Chondrocyte (in vitro differentiated cells): ENCODE measurements at places on chromosomes 11 and 22. TPM values are rescaled to one million over a fixed set of nuclear protein-coding genes. Genes with fewer than 3 reads are reported as not detected.
A peak's percentile ranks its signal among the peaks of the same experiment; 100 is the strongest.

- DNase-seq: no peak
These were observed 25.4 kb downstream of the SIK3 start for GRCh38 chr11:117072517-117073461.

DNA sequence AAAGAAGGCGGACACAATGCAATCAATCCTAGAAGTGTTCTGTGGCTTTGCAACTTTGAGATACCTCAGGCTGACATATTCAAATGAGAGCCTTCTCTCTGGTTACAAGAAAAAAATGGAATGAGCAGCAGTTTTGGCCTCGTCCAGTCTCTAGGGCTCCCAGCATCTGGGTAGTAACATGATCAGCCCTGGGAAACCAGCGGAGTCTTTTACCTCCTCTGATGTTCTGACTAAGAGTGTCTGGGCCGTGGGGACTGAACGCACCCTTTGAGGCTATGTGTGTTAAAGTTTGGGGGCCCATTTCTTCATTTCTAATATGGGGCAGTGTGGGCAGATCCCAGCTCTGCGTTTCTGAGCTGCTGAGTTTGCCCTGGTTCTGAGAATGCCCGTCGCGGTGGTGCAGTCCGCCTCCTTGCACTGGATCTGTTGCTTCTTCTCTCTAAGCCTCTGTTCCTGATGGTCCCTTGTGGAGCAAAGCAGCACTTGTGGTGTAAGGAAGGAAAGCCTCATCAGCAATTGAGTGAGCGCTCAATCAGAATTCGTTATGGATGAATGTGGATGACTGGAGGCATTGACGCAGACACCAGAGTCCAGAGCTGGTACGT is 8.1 kb downstream of the PARVB start:
- DNase-seq: no peak

The CFAP300 gene
- 2.5 to 3.6 TPM (median 3.0 TPM) in 3 replicates for total RNA-seq

DNA sequence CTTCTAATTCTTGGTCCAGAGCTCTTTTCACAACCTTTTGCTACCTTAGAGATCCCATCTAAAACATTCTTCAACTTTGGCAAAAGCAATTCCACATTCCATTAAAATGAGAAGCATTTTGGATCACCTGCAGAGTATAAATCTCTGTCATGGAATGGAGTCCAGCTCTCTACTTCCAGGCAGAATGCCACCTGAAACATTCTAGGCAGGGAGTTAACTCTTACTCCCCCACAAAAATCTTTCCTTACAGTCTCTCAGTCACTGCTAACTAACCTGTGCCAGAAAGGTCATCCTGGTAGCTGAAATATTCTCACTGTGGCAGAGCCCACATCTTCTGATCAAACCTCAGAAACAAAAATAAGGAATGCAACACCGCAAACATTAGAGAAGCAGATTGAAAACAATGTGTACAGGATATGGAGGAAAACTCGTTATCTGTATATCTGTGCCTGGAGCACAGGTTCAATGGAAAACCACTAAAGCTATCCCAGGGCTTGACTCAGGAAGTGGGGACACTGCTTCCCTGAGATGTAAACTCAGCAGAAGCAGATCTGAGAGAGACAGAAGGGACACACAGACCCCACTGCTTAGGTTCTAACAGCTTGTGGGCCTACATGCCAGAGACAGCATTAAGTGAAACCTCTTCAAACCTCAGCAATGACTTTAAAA is 78.9 kb downstream of the KCNC1 start:
- no peak for DNase-seq

DNA sequence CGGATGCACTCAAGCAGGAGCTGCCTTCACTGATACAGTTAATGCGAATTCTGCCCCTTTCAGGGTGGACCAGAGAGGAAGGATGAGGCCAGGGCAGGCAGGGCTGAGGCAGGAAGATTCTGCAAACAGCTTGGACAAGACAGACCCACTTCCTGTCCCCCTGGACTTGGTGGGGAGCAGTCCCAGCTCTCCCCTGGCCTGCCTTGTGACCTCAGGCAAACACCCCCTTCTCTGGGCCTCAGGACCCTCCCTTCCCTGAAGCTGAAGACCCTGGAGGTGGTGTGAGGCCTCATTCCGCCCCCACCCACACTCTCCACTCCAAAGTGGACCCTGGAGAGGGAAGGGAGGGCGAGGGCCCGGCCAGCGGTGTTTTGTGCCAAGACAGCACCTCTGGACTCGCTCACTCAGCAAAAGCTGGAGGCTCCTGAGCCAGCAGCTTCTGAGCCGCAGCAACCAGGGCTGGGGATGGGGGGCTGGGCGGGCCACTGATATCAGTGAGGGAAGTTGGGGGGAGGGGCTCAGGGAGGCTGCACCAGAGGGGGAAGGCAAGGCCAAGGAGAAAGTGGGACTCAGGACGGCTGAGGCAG is 8.5 kb downstream of the RAB3IL1 start:
- DNase-seq: peak; percentile 77

DNA sequence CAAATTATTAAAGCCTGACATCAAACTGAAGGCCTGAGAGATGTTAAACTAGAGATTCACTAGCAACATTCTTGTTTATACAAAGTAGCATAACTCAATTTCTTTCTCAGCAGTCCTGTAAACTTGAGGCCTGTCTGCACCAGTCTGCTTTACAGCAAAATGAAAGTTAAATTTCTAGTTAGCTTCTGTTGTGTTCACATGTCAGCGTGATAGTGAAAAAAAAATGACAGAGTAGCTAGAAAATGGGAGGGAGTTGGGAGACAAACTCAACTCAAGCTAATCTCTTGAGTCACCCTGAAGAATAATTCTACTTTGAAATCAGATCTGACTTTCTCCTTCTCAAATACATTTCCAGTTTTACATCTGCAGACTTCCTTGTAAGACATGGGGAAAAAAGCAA is 6.5 kb downstream of the RBFOX2 start:
- no peak for DNase-seq

The PRRG4 gene
- total RNA-seq: not detected in 3 replicates

The SH3BP1 gene
- total RNA-seq: 1.6 to 2.7 TPM (median 2.4 TPM) in 3 replicates

GRCh38 chr11:37500425-37500824 is 902.4 kb upstream of the RAG2 start:
- no peak for DNase-seq

DNA sequence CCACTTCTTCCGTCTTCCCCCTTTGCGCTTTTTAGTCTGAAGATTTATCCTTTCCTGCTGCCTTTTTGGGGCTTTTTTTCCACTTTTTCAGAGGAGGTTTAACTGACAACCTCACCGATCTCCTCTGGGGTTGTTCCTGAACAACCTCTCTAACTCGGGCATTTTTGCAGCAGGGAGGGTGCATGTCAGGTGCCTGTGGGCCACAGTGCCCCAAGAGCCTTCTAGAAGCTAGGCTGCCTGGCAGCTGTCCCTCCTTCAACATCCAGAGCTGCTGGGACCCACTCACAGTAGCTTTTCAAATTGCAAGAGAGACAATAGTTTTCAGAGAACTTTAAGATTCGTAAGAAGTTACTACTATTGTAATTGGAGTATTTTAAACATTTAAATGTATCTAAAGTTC is 1112.4 kb upstream of the CNTN5 start:
- DNase-seq: no peak

DNA sequence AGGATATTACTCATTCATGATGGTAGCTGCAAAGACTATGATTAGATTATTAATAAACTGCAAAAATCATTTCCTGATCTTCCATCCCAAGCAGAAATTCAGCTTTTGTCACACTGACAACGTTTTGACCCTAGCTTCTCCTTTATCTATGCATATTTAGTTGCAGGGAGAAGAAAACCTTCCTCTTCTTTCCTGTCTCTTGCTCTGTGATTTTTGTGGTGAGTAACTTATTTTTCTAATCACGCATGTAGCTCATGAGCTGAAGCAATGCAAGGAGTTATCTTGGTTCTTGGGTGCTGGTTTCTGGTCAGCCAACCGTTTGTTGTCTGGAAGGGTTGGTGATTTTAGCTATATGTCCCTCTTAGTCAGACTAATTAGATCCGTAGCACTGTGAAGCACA is 56.4 kb downstream of the FDX1 start:
- DNase-seq: no peak

The CASTOR1 gene
- total RNA-seq: 12.1 to 18.9 TPM (median 17.0 TPM) in 3 replicates

- DNase-seq: no peak
These were observed 972 bp upstream of the TSSC4 start for GRCh38 chr11:2399488-2400068.

DNA sequence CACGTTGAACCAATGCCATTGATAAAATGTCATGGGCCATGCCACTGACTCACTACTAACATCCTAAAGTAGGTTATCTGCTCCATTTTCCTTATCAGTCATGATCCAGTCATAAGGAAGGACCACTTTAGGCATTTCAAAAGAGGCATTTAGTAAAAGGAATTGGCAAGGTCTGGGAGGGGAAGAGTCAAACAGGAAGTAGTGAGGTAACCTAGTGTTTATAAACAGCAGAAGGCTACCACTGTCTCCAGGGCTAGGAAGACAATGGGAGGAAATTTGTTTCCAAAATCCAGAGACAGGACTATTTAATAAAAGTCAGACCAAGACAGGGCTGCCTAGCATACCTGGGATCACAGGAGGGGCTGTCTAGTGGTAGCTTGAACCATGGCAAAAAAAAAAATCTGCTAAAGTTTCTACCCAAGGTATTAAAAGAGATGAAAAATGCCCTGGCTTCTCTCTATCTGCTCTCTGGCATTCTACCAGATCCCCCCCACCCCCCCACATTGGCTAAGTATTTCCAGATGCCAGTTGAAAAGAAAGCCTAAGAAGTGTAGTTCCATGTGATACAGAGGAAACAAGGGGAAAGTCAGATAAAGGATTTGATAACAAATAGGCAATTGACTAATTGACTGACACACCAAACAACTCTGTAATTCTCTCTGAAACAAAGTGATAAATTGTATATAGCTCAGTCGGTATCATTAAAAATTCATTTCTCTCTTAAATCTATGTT is 50.4 kb upstream of the C11orf87 start:
- DNase-seq: no peak

The SMIM38 gene
- total RNA-seq: 0.12 to 0.60 TPM (median 0.41 TPM) in 3 replicates

DNA sequence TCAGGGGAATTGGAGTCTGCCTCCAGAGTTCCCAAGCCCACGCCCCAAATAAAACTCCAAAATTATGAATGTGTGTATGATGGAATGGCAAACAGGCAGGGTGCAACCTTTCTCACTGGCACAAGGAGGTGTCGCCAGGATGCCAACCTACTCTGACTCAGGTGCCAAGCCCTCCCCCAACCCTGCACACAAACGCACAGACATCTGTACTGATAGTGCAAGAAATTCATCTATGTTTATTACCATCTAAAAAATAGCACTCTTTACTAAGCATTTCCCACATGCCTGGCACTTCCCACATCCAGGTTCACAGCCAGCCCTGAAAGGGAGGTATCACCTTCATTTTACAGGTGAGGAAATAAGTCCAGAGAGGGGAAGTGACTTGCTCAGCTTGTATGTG is 1.2 kb downstream of the PLA2G3 start:
- no peak for DNase-seq

The ART1 gene
- total RNA-seq: not detected in 3 replicates

DNA sequence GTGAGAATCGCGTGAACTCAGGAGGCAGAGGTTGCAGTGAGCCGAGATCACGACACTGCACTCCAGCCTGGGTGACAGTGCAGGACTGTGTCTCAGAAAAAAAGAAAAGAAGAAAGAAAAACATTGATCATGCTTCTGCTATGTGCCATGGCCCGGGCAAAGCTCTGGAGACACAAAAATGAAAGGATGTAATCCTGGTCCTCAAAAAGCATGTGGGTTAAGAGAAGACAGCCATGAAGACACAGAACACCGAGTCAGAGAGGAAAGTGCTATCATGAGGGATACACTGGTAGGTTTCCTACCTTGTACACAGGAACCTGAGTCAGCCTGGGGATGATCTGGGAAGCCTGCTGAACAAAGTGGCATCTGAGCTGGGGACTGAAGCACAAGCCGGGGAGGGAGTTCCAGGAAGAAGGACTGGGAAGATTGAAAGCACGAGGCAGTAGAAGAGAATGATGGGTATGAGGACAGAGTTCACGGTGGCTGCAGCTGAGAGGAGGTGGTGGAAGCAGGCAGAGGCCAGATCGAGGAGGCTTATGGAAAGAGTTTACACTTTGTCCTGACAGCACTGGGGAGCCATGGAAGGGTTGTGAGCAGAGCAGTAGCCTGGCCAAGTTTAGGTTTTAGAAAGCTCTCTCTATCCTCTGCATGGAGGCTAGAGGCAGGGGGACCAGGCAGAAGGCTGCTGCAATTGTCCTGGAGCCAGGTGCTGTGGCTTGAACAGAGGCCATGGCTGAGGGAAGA is 9.9 kb upstream of the MAFF start:
- DNase-seq: no peak

- DNase-seq: no peak
These were observed 7.3 kb downstream of the HORMAD2 start for GRCh38 chr22:30087611-30088010.

The LRP5 gene
- 38.7 to 61.0 TPM (median 47.2 TPM) in 3 replicates for total RNA-seq

- DNase-seq: no peak
These were observed 644 bp upstream of the NAALAD2 start for GRCh38 chr11:90133560-90134477.

DNA sequence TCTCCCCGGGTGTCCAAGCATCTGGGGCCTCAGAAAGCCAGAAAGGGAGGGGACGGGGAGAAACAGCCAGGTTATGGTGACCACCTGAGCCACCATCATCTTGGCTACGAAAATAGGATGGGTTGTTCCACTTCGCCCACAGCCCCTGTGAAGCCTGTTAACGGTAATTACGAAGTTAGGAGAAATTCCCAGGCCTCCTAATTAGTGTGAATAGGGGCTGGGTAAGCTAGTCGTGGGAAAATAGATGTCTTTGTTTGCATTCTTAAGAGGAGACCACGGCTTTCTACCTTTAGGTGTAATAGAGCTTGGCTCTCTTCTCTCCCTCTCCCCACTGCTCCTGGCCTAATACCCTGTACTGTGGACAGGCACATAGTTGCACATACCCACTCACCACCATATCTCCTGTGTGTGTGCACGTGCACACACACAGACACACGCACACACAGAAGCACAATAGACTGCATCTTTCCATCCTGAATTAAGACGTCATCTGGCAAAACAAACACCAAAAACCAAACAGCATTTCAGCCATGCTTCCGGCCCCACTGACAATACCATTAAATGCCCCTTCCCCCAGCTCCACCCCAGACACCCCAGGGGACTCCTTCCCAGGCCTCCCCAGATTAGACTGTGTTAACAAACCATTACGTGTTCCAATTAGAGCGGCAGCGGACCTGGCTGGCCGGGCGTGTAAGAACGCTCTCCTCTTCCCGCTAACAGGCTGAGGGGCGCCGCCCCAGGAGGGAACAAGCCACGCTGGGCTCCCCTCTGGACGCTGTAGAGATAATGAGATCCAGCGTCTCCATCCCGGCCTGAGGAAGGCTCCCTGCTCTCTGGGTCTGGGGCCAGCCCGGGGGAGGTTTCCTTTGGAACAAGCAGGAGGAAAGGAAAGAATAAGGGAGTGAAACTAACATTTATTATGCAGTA is 72.8 kb downstream of the TP53I11 start:
- no peak for DNase-seq

GRCh38 chr11:23403210-23404185 is 543.2 kb upstream of the CCDC179 start:
- DNase-seq: peak; percentile 79

DNA sequence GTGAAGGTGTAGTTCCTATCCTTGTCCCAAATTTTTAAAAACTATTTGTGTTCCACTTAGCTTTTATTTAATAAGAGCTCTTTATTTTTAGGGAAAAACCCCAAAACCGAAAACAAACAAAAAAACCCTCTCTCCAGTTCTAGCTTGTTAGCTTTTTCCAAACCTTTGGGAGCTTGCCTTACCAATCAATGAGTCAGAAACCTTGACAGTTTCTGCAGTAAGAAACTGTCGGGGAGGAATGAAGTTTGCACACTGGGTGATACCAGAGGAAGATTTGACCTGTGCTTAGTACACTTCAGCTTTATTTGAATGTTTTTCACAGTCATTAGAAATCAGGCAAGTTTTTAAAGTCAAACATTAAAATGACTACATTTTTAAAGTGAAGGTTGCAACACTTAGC is 105.0 kb downstream of the FAT3 start:
- DNase-seq: no peak

GRCh38 chr11:128116447-128116846 is 470.9 kb downstream of the ETS1 start:
- DNase-seq: no peak

The PRG3 gene
- not detected in 3 replicates for total RNA-seq
